ENCODE measurements at places on chromosomes 4 and X.

DNA sequence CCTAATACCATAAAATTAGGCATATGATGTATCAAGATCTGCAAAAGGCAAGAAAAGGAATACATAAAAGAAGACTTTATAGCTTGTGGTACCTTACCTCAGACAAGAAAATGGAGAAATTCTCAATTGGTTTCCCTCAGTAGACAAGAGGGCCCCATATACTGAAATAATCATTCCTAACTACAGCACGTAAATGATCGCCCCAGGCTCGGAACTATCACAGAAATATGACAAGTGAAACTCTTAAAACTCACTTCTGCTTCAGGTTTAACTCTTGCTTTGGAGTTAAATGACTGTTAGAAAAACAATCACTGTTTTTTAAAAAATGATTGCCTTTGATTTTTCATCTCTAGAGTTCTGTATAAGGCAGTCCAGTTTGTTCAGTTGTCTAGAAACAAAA is 38.6 kb upstream of the NAP1L5 start:
- DNase-seq = no peak

GRCh38 chr4:67550451-67550850 is 5.1 kb upstream of the CENPC start:
- no peak for DNase-seq

DNA sequence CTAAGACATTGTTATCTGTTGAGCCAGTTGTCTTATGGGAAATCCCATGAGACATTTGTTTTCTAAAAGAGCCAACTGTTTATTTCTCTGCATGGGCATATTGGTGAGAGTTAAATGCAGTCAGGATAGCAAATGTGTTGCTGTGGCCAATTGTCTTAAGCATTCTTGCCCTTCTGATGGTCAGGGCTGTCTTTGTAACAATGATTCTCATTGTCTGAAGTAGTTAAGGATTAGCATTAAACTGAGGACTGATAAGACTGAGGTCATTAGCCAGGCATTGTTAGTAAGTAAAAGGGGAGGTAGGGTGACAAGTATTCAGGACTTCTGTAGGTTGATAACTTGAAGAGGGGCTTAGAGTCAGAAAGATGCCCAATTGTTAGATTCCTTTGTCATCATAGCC is 11.2 kb upstream of the MORF4L2 start:
- DNase-seq = no peak

- DNase-seq = no peak
Measured at GRCh38 chrX:47316276-47317025, 53.9 kb upstream of the ZNF157 start.

GRCh38 chrX:107504006-107504405 is 54.6 kb downstream of the FRMPD3 start:
- no peak for DNase-seq

- no peak for DNase-seq
Measured at GRCh38 chr4:48103483-48104139, 30.4 kb downstream of the TXK start.

- no peak for DNase-seq
Measured at GRCh38 chr4:141636082-141636770, at the start of gene IL15. IL15 (plus strand) TSS chr4:141636583; CDS start chr4:141719465, 82,882 bp downstream.

DNA sequence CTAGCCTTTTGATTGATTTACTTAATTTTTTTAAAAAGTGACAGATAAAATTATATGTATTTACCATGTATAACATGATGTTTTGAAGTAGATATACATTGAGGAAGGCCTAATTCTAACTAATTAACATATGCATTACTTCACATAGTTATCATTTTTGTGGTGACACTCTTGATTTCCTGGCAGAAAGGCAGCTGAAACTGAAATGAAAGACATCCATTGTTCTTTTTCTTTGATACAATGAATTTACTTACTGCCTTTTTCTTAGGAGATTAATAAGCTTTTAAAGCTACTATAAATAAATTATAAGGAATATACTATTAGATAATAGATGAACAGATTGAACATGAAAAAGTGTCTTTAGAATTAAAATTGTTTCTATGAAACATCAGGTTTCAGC is 26.7 kb downstream of the ANKRD50 start:
- no peak for DNase-seq
